ENCODE measurements at places on chromosomes 6 and 20.

DNA sequence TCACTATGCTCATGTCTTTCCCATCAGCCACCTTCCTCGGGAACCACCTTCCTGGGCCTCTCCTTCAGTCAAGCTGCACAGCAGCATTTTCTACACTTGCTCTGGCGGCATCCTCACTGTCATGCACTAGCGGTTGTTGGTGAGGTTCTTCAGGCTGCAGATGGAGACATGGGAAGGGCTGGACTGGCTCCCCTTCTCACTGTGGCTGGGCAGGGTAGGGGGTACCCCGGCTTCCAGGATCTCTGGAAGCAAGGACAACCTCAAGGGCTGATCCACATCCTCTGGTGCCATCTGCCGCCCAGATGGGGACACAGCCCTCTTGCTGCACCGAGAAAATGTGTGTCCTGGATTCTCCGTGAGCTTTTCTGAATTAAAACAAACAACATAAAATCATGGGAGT lies 180.1 kb upstream of the RNF24 start:
- DNase-seq, result no peak

GRCh38 chr6:965343-965742 lies 272.4 kb upstream of the EXOC2 start:
- DNase-seq, result no peak

DNA sequence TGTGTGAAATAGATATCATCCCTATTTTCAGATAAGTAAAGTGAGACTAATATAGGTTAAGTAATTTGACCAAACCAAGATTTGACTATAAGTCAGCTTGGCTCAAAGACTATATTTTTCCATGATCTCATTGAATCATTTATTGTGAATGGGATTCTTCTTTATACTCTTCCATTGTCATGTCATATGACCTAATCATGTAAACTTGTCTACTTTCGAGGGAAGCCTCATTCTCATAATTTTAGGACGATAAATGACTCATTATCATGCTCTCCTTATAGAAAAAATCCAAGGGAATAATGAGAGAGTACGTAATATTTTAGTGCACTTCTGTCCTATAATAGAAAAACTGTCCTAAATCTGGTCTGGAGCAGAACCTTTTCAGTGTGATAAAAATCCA lies 40.9 kb upstream of the CCN6 start:
- no peak for DNase-seq

GRCh38 chr6:166570929-166571713 lies 15.4 kb downstream of the RAMACL start:
- DNase-seq, result no peak

- DNase-seq, result no peak
These were observed 178.1 kb downstream of the RIMS1 start for GRCh38 chr6:72064399-72064975.

GRCh38 chr20:52142757-52143156 lies 48.8 kb downstream of the ZFP64 start:
- no peak for DNase-seq

DNA sequence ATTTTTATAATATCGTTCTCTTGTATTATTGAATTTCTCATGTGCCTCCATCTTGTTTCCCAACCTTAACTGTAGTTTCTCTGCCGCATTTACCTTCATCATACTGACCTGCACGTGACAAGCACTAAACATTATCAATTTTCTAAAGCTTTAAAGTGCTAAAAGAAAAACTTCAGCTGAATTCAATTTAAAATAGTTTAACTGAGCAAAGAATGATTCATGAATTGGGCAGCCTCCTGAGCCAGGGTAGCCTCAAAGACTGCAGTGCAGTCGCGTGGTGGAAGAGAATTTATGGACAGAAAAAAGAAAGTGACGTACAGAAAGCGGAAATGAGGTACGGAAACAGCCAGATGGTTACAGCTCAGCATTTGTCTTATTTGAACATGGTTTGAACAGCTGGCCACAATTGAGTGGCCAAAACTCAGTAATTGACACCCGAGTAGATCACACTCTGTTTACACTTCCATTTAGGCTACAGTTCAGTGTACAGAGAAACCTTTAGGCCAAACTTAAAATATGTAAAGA lies 4.2 kb upstream of the ZDHHC14 start:
- DNase-seq, result no peak

DNA sequence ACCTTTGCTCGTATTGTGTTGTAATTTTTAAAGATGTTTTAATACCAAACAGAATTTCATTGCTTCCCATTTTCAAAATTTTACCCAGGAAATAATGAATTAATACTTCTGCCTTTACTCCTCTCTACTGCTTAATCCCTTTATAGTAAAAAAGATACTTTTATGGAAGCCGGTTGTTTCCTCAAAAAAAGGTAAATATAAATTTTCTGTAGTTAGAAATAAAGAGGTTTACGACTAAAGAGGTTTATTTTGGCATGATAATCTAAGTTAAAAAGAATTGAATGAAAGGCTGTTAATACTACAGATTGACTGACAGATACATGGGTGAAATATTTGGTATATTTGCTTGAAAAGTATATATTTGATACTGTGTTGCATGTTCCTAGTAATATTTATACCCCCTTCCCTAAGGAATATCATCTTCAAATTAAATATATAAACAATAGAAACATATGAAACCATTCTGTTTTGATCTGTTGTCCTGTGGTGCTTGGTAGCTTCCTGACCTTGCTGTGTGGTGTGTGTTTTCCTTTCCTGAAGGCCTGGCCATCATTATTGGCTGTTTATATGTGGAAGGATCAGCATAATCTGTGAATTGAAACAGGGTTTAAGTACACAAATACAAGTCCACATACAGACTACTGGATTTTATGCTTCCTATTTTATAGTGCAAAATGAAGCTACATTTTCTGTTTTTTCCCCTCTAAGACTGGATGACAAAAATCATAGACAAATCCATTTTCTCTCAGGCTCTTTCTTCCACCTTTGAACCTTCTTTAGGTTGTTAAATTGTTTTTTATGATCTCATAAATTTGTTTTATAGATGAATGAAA lies 2.3 kb downstream of the LIN28B start:
- no peak for DNase-seq

- DNase-seq, result no peak
These were observed 194.0 kb downstream of the EYA4 start for GRCh38 chr6:133435065-133435728.

GRCh38 chr20:50237349-50237748 lies 46.7 kb downstream of the CEBPB start:
- no peak for DNase-seq

DNA sequence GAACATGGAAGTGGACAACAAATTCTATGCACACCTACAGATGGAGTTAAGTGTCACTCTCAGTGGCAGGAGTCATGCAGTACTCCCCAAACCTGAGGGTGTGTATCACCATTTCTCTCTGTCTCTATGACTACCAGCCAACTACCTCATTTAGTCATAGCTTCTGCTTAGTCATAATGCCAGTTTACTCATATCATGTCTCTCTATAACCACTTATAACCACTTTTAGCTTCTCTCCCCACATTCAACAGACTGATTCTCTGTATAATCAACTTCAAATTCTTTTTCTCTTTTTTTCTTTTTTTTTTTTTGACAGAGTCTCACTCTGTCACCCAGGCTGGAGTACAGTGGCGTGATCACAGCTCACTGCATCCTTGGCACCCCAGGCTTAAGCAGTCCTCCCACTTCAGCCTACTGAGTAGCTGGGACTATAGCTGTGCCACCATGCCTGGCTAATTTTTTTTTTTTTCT lies 13.8 kb upstream of the GTF3C6 start:
- no peak for DNase-seq

DNA sequence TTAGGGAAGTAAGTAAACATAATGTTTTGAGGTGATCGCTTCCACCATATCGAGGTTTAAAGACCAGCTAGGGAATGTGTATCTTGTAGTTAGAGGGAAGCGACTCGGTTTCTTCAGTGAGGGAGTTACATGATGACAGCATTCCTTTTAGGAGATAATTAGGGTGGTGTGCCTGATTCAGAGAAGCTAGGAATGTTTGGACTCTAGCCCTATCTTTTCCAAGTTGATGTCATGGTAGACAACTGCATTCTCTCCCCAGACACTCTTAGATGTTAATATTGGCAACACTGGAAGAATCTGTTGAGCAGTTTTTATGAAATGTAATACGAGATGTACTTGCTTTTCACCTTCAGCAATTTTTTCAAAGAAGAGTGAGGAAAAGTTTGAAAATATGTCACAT lies 12.9 kb upstream of the HIVEP1 start:
- no peak for DNase-seq

- no peak for DNase-seq
These were observed 105.2 kb upstream of the LRFN2 start for GRCh38 chr6:40692337-40692736.

DNA sequence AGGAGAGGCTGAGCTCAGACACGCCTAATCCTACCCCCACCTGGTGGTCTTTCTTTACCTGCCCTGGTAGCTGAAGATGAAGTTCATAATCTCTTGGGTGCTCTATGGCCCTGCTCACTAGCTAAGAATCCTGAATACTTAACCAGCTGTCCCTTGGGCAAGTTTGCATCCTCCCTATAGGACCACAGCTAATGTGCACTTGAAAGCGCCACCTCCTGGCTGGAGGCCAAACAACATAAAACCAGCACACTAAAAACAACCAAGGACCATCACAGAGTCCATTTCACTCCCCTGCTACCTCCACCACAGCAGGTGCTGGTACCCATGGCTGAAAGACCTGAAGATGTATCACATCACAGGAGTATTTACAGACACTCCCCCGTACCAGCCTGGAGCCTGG lies 155.5 kb upstream of the SLC24A3 start:
- no peak for DNase-seq

DNA sequence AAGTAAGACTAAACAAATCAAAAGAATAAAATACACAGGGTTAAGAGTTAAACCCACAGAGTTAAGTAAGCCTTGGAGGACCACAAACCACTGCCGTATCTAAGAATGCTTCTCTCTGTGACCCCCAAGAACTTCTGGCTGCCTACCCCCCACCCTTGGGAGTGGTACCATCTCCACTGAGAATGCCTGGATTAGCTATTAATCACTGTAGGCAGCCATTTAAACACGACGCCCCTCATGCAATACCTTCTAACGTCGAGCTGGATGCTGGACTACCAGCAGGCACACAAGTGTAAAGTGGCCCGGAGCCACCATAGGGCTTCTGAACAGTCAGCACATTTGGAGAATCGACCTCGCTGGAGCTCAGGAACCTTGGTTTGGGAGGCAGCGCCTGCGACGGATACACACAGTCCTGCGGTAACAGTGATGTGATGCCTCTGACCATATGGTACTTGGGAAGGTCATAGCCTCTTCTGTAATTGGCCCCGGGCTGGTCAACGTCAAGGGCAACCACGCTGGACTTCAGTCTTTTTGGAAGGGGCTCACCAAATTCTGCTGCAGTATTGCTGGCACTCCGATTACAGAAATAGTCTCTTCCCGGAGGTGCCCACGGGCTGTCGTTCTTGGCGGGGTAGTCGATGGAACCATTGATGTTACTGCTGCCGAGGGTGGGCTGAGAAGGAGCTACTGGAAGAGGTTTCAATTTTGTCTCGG lies 18.0 kb downstream of the ZNF217 start:
- no peak for DNase-seq

All from central memory CD4-positive, alpha-beta T cell (primary cell).